ENCODE measurements at places on chromosomes 13 and 19.

GRCh38 chr13:80157261-80157932, 183.5 kb downstream of the SPRY2 start:
- DNase-seq = no peak

DNA sequence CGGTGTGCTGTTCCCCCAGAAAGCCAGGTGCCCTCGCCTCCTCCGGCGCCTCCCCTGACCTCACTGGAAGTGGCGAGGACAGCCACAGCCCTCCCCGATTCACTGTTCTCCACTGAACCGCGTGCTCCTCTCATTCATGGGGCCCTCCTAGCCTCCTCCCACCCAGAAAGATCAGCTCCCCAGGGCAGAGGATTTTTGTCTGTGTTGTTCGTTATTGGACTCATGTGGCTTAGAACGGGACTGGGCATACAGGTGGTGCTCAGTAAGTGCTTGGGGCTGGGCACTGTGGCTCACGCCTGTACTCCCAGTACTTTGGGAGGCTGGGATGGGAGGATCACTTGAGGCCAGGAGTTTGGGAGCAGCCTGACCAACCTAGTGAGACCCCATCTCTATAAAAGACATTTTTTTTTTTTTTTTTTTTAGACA, 3.8 kb downstream of the PRTN3 start:
- no peak for DNase-seq

- DNase-seq = no peak
Observed at GRCh38 chr13:110209950-110210603, 96.9 kb downstream of the COL4A1 start.

GRCh38 chr19:15403151-15403531, 15.6 kb downstream of the AKAP8L start:
- DNase-seq = no peak

DNA sequence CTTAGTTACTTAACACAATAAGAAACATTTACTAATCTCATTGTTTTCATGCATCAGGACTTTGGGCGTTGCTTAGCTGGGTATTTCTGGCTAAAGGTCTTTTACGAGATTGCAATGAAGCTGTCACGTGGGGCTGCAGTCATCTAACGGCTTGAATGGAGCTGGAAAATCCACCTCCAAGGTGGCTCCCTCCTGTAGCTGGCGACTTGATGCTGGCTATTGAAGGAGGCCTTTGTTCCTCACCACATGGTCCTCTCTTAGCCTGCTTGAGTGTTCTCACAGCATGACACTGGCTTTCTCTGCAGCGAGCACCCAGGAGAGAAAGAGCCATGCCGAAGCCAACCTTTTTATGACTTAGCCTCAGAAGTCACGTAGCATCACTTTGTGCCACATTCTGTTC, 92.0 kb downstream of the NHLRC3 start:
- no peak for DNase-seq

DNA sequence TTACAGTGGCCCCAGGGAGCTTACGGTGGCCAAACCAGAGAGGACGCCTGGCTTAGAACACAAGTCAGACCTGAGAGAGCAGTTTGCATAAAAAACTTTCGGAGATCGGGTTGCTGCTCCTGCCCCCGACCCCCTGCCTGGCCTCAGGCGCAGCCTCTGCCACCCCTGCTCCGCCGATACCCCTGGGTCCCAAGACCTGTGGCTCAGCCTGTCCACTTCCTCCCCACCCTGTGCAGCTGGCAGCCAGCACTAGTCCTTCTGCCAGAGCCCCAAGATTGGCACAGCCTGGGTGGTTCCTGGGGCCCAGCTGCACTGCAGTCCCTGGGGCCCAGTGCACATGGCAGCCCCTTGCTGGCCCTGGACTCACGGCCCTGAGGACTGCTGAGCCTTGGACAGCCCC, 56.2 kb upstream of the SOX1 start:
- no peak for DNase-seq

DNA sequence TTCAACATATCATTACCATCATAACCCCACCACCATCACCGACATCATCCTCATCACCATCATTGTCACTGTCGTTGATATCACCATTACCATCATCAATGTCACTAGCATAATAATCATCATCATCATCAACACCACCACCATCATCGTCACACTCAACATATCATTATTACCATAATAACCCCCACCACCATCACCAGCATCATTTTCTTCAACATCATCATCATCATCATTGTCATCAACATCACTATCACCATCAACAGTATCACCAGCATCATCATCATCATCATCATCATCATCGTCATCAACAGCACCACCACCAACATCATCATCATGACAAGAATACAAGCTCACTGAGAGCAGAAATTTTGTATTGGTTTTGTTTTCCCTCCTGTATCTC, 83.8 kb downstream of the MBD3L1 start:
- no peak for DNase-seq

- no peak for DNase-seq
Observed at GRCh38 chr19:14122924-14123323, 5.4 kb upstream of the PRKACA start.

GRCh38 chr13:34250151-34250670, 432.3 kb downstream of the RFC3 start:
- no peak for DNase-seq

DNA sequence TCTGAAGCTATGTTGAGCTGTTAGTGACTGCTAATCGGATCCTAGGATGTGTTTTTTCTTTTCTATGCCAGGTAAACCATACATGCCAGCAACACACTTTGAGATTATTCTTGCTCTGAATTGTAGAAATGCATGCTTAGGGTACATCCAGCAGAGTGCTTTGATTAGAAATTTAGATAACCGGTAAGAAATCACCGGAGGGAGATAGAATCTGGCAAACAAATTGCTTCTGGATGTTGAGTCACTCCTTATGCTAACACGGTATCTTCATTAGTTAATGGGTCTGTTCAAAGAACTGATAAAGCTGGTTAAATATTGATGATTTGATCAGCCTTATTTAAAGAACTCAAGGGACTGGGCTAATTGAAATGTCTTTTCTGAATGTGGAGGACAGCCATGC, 85.1 kb upstream of the SIAH3 start:
- no peak for DNase-seq

DNA sequence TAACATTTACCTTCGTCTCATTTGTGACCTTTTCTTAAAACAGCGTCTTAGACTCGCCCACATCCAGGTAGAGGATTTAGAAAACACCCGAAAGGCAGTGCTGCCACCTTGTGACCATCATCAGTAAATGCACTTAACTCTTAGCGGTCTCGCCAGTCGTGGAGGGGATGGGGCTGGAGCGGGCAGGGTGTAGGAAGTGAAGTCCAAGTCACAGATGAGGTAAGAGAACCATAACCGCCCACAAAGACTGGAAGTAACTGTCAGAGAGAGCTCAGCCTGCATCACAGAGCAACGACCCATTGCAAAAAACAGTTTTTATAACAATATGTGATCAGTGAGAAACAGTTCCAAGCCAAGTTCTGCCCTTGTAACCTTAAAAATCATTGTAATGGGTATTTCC, 10.7 kb upstream of the CEACAM3 start:
- no peak for DNase-seq

DNA sequence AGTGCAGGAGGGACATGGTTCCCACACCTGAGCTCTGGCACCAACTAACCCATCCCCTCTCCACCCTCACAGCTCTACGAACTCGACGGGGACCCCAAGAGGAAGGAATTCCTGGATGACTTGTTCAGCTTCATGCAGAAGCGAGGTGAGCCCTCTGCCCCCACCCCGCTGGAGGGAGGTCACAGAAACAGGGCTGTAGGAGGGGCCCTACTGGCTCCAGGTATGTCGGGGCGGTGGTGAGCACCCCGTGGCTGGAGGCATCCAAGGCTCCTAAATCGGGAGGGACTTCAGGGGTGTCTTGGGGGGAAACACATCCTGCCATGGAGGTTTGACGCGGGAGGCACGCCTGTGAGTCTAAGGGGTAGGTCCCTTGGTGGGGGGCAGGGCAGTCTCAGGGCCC, 24.1 kb upstream of the WDR18 start:
- DNase-seq = no peak

- peak; percentile 34 for DNase-seq
Observed at GRCh38 chr13:111491021-111491420, 170.6 kb downstream of the TEX29 start.

DNA sequence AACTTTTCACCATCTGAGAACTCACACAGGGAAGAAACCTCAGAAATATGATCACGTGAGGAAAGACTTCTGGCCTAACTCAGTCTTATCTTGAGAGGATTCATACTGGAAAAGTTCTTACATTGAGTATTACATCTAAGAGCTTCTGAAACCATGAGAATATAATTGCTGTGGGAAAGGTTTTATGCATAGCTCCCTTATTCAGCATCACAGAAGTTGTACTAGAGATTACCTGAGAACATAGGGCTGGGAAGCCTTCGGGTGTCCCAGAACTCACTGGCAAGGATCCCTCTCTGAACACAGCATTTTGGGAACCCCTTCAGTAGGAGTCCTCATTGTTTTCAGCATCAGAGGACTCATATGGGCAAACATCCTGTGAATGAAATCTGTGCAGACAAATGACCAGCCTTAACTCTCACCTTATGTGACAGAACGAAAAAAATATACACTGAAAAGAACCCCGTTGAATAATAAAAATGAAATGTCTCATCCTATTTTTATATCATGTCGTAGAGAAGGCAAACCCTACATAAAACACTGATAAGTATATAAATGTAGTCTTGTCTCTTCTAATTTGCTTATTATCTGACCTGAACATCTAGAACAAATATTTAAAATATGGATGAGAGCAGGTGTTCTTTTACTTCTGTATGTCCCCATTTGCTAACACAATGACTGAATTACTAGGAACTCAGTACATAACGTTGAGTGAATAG, 14.2 kb downstream of the ZNF274 start:
- DNase-seq = no peak

- peak; percentile 73 for DNase-seq
Observed at GRCh38 chr13:44810061-44810840, 179.0 kb downstream of the NUFIP1 start.

- DNase-seq = no peak
Observed at GRCh38 chr13:113041896-113042295, 63.7 kb upstream of the F7 start.

GRCh38 chr13:20984879-20985278, 76.5 kb downstream of the LATS2 start:
- DNase-seq = no peak

GRCh38 chr19:16217716-16218451, 20.2 kb downstream of the AP1M1 start:
- no peak for DNase-seq

GRCh38 chr19:45331411-45331810, 8.7 kb upstream of the CKM start:
- no peak for DNase-seq

GRCh38 chr13:60794751-60795150, 397.7 kb downstream of the TDRD3 start:
- DNase-seq = no peak

All from ascending aorta (tissue), 2 donors.